ENCODE measurements at places on chromosomes 1 and 21. TPM values are rescaled to one million over a fixed set of nuclear protein-coding genes. Genes with fewer than 3 reads are reported as not detected.

FGR gene
- 0.29 TPM for total RNA-seq

FOXO6 gene
- total RNA-seq: 0.39 TPM

LYSMD1 gene
- 36.1 TPM for total RNA-seq

LMX1A gene
- not detected for total RNA-seq

SLC45A1 gene
- total RNA-seq: 0.43 TPM

DNALI1 gene
- total RNA-seq: not detected

PTGFR gene
- total RNA-seq: not detected

NR1I3 gene
- total RNA-seq: not detected

ERICH3 gene
- not detected for total RNA-seq

RAP1GAP gene
- total RNA-seq: 0.46 TPM

FMO2 gene
- not detected for total RNA-seq

CD1B gene
- total RNA-seq: not detected

CRYZ gene
- total RNA-seq: 45.0 TPM

NUP133 gene
- 52.7 TPM for total RNA-seq

WARS2 gene
- 19.2 TPM for total RNA-seq

RGS16 gene
- total RNA-seq: 36.0 TPM

IRF2BP2 gene
- 176 TPM for total RNA-seq

ZNF691 gene
- 9.8 TPM for total RNA-seq

CRYBG2 gene
- 6.0 TPM for total RNA-seq

CFHR3 gene
- not detected for total RNA-seq

MYOM3 gene
- total RNA-seq: not detected

RGS13 gene
- total RNA-seq: not detected

CYP4X1 gene
- total RNA-seq: not detected

CDCA8 gene
- total RNA-seq: 82.2 TPM

TMEM240 gene
- total RNA-seq: 0.58 TPM

RIMKLA gene
- 18.0 TPM for total RNA-seq

LDLRAD1 gene
- not detected for total RNA-seq

FABP3 gene
- total RNA-seq: not detected

S100A7A gene
- total RNA-seq: not detected

SPRR2F gene
- total RNA-seq: not detected

Measured in activated naive CD4-positive, alpha-beta T cell treated with anti-CD3 and anti-CD28 coated beads, Interleukin-2, amount 50 U/mL, for 72 hours (primary cell).